ENCODE measurements at places on chromosomes 7 and 10. TPM values are rescaled to one million over a fixed set of nuclear protein-coding genes. Genes with fewer than 3 reads are reported as not detected.

The ANXA8L1 gene
- not detected for total RNA-seq

The PHKG1 gene
- not detected for total RNA-seq

The GIMAP6 gene
- total RNA-seq, result 115 TPM

The IFIT1 gene
- 164 TPM for total RNA-seq

The CRHR2 gene
- total RNA-seq, result not detected
